ENCODE measurements at places on chromosomes 2 and 18.

DNA sequence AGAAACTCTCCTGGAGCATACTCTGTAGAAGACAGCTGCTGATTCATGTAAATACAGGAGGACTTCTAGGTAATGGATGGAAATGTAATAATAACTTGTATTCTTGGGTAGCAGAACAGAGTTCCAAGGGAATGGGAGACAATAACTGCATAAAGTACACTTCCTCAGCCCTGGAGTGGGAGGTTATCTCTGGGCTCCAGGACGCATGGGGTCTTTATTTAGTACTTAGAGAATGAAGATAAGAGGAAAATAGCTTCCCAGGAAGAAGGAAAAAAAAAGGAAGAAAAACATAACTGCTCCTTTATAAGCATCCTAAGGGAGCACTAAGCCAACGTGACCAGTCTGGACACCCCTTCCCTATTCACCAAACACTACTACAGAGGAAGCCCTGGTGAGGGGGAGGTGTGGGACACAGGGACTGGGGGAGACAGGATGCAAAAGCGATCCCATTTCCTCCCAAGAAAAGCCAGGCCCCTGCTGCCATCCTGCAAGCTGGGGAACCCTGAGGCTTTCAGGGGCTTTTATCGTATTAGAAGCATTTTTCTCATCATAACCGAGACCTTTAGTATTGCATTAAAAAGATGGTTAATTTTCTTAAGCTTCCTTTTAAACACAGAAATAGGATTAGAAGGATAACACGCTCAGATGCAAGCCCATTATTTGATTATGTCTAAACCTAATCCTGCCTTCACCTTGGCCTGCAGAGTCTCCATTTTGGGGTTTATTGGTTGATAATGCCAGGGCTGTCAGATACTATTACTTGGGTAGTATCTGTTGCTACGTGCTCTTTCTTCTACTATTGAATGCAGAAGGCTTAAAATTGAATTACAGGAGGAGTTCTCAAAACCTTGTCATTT lies 78.5 kb downstream of the KLF7 start:
- no peak overlapping the region for H3K27ac ChIP-seq
- no peaks in the 10 kb centered on the region for H3K27me3 ChIP-seq
- DNase-seq, result no peak
- H3K4me3 ChIP-seq, result no peak overlapping the region

GRCh38 chr2:170369894-170370293 lies 191.9 kb downstream of the MYO3B start:
- no peaks in the 10 kb centered on the region for H3K27me3 ChIP-seq
- no peaks in the 10 kb centered on the region for H3K36me3 ChIP-seq
- no peak for DNase-seq
- H3K4me1 ChIP-seq, result peaks cover 22% of the 10 kb centered on the region

DNA sequence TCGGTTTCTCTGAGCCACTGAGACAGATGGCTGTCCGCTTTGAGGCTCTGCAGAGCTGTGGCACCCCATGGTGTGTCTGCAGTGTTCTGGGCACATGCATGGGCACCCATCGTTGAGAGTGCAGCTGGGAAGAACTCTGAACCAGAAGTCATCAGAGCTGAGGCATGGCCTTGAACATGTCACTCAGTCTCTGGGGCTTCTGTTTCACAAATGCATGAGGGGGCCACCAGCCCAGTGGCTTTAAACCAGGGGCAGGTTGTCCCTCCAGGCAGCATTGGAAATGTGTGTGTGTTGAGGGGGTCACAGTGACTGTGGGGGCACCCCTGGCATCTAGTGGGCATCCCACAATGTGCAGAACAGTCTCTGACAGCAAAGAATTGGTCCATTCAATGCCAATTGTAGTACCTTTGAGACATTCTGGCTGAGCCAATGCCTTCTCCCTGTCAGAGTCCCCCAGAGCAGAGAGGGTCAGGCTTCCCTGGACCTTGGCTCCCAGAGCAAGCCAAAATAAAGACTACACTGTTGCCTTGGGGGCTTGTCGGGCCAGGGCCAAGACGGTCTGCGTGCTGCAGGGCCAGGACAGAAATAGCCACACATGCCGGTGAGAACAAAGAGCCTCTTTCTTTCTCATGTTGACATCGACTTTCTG lies 9.3 kb upstream of the PSMD1 start:
- no peak for DNase-seq
- no peaks in the 10 kb centered on the region for H3K4me1 ChIP-seq
- H3K27ac ChIP-seq, result no peak overlapping the region
- H3K27me3 ChIP-seq, result peaks cover 16% of the 10 kb centered on the region
- no peak overlapping the region for H3K4me3 ChIP-seq
- H3K36me3 ChIP-seq, result no peaks in the 10 kb centered on the region

- H3K4me3 ChIP-seq, result no peak overlapping the region
- H3K4me1 ChIP-seq, result no peaks in the 10 kb centered on the region
- H3K27ac ChIP-seq, result no peak overlapping the region
- no peaks in the 10 kb centered on the region for H3K27me3 ChIP-seq
- DNase-seq, result no peak
Measured at GRCh38 chr2:7745369-7745768, 828.2 kb downstream of the RNF144A start.

DNA sequence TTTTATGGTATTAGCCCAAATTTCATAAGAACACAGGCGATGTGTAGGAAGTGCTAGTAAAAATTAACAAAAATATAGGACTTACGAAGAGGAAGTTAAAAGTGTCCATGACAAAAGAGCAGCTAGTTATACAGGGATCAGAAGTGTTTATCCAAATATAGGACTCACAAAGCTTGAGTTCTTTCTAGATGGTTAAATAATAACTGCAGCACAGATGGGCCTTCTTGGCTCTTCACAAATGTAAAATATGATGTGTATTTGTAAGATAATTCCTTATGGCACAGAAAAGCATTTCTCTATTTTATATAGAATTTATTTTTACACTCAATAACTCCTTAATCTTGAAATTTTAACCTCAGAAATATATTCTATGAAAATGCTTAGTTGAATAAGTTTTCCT lies 100.9 kb upstream of the SPHKAP start:
- no peaks in the 10 kb centered on the region for H3K4me1 ChIP-seq
- H3K4me3 ChIP-seq, result no peak overlapping the region

DNA sequence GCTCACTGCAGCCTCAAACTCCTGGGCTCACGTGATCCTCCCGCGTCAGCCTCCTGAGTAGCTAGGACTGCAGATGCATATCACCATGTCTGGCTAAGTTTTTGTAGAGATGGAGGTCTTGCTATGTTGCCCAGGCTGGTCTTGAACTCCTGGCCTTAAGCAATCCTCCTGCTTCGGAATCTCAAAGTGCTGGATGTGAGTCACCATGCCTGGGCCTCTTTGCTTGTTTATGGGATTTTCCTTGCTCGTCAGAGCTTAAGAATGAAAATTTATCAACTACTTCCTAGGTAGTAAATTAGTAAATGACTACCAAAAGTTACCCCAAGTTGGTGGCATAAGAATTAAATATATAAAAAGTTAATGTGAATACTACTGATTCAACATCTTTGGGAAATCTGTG lies 51.0 kb downstream of the ACTR3 start:
- no peak overlapping the region for H3K27ac ChIP-seq
- no peak overlapping the region for H3K4me3 ChIP-seq
- H3K36me3 ChIP-seq, result peaks cover 54% of the 10 kb centered on the region
- H3K4me1 ChIP-seq, result no peaks in the 10 kb centered on the region
- no peak for DNase-seq

DNA sequence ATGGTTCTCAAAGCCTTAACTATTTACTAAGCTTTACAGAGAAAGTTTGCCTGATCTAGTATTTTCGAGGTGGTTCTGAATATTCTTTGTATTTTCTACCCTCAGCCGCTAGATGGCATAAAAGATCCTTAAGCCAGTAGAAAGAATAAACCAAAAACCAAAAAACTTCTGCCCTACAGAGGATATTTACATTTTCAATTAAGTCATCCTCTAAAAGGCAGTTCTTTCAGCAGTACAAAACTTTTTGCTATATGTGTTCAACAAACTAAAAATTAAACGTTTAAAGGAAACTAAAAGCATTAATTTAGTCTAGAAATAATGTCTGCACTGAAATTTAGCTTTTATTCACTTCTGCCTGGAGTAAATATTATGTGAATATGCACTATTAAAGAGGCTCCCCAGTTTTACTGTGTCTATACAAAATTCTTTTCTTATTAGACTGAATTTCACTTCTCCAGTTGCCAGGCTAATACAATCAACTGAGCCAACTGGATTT lies 297.5 kb downstream of the PIEZO2 start:
- H3K27me3 ChIP-seq, result peaks cover 31% of the 10 kb centered on the region
- H3K36me3 ChIP-seq, result no peaks in the 10 kb centered on the region
- DNase-seq, result no peak
- no peak overlapping the region for H3K27ac ChIP-seq
- H3K4me1 ChIP-seq, result no peaks in the 10 kb centered on the region
- H3K4me3 ChIP-seq, result no peak overlapping the region

GRCh38 chr2:175576875-175577274 lies 395.4 kb upstream of the ATP5MC3 start:
- H3K4me3 ChIP-seq, result no peak overlapping the region
- 0 out of 2 replicates have a peak, but pooled peaks cover 16% of the 10 kb centered on the region for H3K27me3 ChIP-seq
- no peak for DNase-seq

DNA sequence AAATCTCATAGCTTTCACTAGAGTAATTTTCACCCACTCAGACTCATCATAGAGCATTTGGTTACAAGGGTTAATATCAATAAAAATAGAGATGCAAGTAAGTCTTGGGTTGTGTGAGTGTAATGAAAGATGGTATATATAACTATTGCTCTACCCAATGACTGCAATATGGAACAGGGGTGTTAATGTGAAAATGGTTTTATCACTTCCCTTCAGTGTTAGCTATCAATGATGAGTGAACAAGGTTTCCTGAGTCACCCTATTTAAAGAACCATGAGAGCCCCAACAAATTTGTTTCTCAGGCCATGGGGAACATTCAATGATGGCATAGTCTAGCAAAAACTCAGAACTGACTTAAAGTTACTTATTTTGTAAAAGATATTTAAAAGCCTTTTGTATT lies 1133.6 kb upstream of the ZEB2 start:
- H3K27ac ChIP-seq, result no peak overlapping the region
- no peaks in the 10 kb centered on the region for H3K27me3 ChIP-seq
- H3K4me1 ChIP-seq, result no peaks in the 10 kb centered on the region
- DNase-seq, result no peak

DNA sequence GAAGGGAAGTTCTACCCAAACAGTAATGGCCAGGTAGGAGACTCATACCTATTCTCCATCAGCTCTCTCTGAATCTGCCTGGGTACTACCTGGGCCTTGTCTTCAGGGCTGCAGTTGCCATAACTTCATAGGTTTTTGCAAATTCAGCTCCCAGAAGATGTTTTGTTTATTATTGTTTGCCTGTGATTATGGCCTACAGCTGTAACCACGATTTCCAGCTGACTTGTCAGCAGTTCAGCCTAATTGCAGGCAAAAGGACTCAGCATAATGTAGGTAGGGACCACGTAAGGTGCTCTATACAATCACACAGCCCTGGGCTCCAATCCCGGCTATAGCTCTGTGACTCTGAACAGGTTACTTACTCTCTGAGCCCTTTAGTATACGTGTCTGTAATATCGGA lies 187.0 kb upstream of the FN1 start:
- H3K27ac ChIP-seq, result no peak overlapping the region
- no peak for DNase-seq
- H3K36me3 ChIP-seq, result no peaks in the 10 kb centered on the region
- no peaks in the 10 kb centered on the region for H3K27me3 ChIP-seq

- no peak overlapping the region for H3K4me3 ChIP-seq
- DNase-seq, result no peak
- H3K4me1 ChIP-seq, result no peaks in the 10 kb centered on the region
Measured at GRCh38 chr18:57544936-57545660, 41.4 kb downstream of the FECH start.

DNA sequence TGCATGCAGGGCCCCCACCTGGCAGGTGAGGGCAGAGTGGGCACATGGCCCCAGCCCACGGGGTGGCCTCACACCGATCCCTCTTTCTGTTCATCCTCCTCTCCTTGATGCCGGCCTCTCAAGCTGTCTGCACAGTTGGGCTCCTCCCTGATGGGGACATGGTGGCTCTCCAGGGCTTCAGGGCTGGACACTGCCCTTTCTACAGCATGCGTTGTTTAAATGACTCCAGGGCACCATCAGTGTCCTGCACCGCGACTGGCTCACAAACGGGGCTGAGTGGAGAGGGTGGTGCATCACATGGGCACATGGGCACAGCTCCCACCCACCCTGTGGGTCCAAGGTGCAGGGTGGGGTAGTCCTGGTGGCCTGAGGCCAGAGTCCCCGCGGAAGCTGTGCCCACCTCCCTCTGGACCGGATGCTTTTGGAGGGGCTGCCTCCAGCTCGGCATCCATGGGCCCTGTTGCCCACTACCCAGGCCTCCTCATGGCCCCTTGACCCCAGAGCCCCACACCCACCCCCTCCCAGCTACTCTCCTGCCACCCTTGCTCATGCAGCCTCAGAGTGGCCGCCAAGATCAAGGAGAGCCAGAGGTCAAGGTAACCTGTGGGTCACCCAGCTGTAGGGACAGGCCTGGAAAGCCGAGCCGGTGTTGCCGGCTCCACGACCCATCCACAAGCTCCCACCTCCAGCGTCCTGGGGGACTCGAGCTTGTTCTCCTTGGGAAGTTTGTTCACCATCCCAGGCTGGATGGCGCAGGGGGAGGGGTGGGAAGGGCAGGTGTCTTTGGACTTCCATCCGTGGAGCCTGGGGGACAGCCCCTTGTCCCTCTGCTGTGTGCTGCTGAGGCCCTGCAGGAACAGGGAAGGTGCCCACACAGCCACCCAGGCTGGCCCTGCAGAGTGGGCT lies 12.3 kb upstream of the SNED1 start:
- H3K4me3 ChIP-seq, result no peak overlapping the region
- no peak overlapping the region for H3K27ac ChIP-seq
- H3K27me3 ChIP-seq, result peaks cover 30% of the 10 kb centered on the region
- no peaks in the 10 kb centered on the region for H3K36me3 ChIP-seq
- peaks cover 15% of the 10 kb centered on the region for H3K4me1 ChIP-seq

- H3K4me3 ChIP-seq, result no peak overlapping the region
- H3K4me1 ChIP-seq, result no peaks in the 10 kb centered on the region
- no peak overlapping the region for H3K27ac ChIP-seq
- H3K27me3 ChIP-seq, result no peaks in the 10 kb centered on the region
- no peak for DNase-seq
- H3K36me3 ChIP-seq, result no peaks in the 10 kb centered on the region
Measured at GRCh38 chr2:134416637-134417036, 162.8 kb downstream of the MGAT5 start.

DNA sequence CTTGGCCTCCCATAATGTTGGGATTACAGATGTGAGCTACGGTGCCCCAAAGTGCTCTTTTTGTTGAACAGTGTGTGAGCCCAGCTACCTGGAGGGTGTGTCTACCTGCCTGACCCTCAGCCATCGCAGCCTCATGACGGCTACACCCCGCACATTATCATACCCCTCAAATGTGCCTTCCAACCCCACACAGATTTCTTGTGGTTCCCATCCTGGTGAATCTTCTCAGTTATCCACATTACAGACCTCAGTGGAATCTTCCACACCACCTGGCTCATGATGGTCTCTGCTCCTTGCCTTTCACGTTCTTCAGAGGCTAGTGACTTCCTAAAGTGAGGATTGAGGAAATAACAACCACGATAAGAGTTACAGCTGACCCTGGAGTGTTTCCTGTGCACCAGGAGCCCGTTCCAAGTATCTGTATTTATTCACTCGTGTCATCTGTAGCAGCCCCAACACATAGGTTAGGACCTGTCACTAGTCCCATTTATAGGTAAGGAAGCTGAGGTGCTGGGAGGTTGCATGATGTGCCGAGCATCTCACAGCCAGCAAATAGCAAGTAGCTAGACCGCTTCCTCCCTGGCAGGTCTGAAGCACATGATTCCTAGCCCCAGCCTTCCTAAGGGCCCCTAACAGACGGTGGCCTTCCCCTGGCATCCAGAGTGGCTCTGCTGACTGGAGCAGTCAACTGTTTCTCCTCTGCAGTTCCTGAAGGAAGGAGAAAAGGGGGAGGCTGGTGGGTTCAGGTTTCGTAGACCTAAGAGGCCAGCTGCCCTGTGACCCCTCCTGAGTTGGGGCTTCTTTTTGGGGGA lies 47.3 kb downstream of the TCF7L1 start:
- DNase-seq, result no peak
- no peaks in the 10 kb centered on the region for H3K27me3 ChIP-seq
- H3K27ac ChIP-seq, result no peak overlapping the region
- no peaks in the 10 kb centered on the region for H3K4me1 ChIP-seq
- no peak overlapping the region for H3K4me3 ChIP-seq

All from PC-9 (cell line).